Stimulated activated CD4-positive, alpha-beta T cell treated with anti-CD3 and anti-CD28 coated beads, TNF-alpha, amount 100 ng/mL, for 4 hours (primary cell): ENCODE measurements at places on chromosomes 4 and X.

DNA sequence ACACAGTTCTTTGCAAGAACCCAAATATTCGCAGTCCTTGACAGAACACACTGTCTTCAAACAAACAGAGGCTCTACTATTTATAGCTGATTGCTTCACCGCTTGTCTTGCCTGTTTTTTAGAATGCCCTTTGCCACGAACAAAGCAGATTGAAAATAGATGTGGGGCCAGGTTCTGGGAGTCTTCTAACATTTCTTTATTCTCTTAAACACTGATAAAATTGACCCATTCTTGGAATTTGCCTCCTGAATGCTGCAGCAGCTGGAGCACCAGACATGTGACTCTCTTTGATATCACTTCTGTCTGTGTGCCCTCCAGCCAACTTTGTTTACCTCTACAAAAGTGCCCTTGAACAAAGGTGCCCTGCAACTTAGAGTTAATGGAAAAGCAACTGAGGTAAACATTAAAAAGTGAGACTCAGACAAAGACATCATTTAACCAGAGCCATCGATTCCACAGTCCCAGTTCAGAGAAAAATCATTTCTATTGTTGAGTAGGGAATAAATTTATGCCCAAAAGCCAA, 64.2 kb upstream of the SPP1 start:
- DNase-seq, result no peak

- no peak for DNase-seq
Measured at GRCh38 chr4:26058537-26058936, 144.5 kb downstream of the SMIM20 start.

DNA sequence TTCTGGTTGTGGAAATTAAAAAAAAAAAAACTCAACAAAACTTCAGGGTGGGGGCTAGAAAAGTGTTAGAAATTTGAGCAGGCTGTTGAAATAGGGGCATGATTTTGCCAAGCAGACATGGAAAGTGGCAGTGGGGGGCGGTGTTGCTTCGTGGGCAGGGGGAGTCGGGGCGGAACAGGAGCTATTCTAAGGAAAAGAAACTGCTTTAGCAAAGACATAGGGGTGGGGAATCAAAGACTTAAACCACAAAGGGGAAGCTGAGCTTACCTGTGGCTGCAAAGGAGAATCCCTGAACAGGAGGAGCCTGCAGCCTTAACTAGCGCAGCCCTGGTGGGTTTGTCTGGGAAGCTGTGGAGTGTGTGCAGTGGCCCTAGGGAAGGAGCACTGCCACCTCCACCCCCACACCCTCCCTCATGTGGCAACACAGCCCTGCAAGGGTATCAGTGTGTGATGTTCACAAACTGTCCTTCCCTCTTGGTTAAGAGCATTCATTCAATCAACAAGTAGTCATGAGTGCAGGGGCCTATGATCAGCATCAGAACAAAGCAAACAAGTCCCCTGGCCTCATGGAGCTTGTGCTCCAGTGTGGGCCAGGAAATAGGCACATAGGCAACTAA, 20.5 kb downstream of the SEL1L3 start:
- DNase-seq, result no peak

DNA sequence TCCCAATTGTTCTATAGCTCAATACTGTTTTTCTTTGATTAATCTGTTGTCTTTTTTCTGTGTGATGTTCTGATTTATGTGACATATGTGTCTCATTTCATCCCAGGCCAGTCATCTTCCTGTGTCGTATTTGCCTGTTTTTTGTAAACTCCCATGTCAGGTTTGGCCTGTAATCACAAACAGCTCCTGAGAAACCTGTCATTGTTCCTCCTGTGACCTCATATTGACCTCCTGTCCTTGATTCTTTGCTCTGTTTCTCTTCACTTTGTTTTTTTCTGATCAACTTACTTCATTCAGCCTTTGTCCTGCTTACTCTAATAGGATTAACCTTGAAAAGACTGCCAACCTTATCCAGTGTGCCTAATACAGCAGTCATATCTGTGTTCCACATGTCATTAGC, 438.3 kb downstream of the CFAP47 start:
- DNase-seq, result no peak

- no peak for DNase-seq
Measured at GRCh38 chr4:189293459-189293858, 647.2 kb upstream of the FRG1 start.

- DNase-seq, result no peak
Measured at GRCh38 chrX:150198776-150199175, 164.3 kb upstream of the MAMLD1 start.

GRCh38 chrX:69318651-69319340, 153.5 kb upstream of the PJA1 start:
- no peak for DNase-seq

DNA sequence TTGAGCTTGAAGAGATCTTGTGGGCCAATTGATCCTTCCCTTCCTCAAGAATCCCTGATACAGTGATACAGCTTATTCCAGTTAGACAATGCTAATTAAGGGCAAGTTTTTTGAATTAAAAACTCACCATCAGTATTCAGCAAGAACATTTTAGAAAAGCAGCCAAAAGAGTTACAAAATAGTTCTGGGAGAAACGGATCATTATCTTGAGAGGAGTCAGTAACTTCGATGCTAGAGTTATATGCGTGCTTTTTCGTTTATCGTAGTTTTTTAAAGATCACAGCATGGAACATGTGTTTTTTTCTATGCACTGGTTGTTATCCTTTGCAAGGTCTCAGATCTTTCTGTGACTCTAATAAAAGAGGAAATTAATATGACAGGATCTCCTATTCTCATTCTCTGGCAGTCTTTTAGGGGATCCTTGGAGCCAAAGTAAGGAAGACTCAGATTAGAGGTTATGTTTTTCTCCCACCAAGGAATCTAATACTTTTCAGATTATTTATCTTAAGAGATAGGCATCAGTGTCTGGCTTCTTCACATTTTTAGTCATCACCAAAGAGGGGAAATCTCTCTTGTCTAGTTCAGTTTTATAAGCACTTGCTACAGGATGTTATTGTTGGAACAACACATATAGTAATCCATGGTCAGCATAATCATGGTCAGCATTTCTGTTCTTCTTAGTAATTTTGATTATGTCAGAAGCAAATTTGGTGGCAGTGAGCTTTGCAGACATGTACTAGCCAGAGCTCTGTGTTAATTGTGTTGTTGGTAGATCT, 109.7 kb downstream of the PDLIM5 start:
- no peak for DNase-seq

- no peak for DNase-seq
Measured at GRCh38 chr4:2337131-2337723, 75.3 kb upstream of the MXD4 start.

- DNase-seq, result no peak
Measured at GRCh38 chrX:71420686-71421085, 54.5 kb downstream of the TAF1 start.

GRCh38 chr4:183907871-183908683, 3.0 kb downstream of the STOX2 start:
- no peak for DNase-seq

DNA sequence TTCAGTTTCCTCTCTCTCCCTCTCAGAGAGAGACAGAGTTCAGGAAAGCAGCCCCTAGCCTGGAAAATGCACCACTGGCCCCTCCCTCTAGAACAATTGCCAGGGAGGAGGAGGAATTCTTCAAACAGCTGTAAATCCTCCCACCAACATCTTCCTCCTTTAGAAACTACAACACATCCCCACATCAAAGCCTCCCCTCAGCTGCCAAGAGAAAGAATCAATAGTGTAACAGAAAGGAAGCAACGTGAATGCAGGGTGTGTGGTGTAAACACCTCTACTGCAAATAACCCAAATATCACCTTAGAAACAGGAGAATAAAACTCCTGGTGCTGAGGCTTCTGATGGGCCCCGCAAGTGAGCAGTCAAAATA, 249.9 kb upstream of the GATB start:
- DNase-seq, result no peak

DNA sequence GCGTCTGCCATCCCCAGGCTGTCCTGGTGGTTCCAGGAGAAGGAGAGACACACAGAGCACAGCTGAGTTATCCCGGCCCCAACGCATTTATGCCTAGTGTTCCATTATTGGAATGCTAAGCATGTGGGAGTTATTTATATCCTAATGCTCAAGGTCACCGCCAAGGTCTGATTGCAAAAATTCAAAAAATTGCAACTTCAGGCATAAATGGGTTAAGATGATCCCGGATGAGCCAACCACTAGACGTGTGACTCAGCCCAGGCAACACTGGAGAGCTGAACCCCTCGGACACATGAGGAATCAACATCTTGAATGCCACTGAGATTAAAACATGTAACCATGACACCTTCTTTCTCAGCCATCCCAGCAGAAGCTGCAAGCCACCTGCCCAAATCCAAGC, 3.8 kb upstream of the ZCCHC4 start:
- no peak for DNase-seq

DNA sequence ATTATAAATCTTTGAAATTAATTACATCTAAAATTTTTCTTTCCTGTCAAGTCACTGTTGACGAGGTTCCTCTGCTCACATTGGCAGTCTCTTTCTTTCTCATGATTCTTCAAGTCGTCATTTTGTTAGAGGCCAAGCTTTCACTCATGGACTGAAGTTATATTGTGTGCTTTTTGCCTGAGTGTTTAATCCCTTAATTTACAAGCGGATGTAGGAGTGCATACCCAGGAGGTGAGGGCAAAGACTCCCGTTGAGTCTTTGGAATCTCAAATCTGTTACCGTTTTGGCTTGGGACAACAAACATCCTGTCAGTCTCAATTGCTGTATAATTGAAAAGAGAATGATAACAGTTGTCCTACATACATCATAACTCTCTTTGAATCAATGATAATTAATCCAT, 345.0 kb downstream of the TRIML1 start:
- no peak for DNase-seq

DNA sequence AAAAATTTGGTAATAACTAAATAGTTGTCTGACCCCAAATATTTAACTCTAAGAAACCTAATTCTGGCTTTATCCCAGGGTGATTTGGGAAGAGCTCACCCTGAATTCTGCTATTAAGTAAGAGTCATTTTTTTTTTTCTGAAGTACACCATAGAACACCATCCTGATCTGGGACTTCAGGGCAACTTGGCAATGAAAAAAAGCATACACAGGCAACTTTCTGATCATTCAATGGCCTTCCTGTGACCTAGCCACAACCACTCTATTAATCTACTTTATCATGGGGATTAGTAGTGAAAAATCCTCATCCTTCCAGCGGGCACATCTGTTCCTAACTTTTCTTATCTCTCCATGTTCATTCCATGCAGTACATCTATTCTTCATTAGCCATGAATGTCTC, 333.2 kb upstream of the MAD2L1 start:
- no peak for DNase-seq

DNA sequence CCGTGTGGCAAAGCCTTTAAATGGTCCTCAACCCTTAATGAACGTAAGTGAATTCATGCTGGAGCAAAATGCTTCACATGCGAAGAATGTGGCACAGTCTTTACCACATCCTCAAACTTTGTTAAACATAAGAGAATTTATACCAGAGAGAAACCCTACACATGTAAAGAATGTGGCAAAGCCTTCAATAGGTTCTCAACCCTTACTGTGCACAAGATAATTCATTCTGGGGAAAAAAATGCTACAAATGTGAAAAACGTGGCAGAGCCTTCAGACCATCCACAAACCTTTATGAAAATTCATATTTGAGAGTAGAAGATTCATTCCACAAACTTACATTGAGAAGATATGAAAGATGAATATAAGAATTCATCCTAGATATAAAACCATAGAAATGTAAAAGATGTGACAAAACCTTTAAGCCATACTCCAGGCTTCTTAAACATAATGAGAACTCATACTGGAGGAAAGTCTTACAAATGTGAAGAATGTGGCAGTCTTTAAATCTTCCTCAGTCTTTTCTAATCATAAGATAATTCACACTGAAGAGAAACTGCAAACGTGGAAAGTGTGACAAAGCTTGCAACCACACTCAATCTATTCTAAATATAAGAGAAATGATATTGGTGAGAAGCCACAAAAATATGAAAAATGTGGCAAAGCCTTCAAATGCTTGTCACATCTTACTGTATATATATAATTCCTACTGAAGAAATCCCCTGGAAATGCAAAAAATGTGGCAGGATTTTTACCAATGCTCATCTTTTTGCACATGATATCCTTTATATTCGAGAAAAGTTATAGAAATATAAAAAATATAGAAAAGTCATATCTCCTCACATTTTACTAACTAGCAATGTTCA, 36.9 kb downstream of the ZNF141 start:
- DNase-seq, result no peak

GRCh38 chr4:140743194-140743931, 12.8 kb downstream of the TBC1D9 start:
- no peak for DNase-seq

- DNase-seq, result peak; percentile 34
Measured at GRCh38 chrX:16695079-16695676, 17.3 kb downstream of the CTPS2 start.

GRCh38 chr4:54099748-54100574, at the start of gene GSX2:
TSS of gene GSX2 (plus strand) at chr4:54100163. CDS start at chr4:54100345, 182 bp downstream.
- DNase-seq, result no peak

DNA sequence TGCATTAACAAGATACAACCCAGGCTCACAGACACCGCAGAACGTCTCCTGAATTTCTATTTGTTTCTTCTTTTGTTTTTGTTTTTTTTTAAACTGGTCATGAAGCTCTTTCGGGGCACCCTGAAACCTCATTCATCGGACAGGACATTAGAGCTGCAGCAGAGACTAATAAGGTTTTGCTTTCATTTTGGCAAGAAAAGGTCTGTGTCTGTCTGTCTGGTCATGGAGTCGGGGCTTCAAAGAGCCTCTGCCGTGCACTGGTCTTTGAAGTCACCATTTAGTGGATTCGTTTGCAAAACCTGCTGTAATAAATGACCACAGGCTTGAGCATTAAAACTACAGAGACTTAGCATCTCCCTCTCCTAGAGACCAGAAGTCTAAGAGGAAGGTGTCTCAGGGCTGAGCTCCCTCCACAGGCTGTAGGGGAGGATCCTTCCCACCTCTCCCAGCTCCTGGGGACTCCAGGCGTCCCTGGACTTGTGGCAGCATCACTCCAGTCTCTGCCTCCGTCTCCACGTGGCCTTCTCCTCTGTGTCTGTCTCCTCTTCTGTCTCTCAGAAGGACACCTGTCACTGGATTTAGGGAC, 247.5 kb downstream of the CRLF2 start:
- no peak for DNase-seq

- no peak for DNase-seq
Measured at GRCh38 chrX:119455264-119455663, 13.0 kb upstream of the SLC25A5 start.

DNA sequence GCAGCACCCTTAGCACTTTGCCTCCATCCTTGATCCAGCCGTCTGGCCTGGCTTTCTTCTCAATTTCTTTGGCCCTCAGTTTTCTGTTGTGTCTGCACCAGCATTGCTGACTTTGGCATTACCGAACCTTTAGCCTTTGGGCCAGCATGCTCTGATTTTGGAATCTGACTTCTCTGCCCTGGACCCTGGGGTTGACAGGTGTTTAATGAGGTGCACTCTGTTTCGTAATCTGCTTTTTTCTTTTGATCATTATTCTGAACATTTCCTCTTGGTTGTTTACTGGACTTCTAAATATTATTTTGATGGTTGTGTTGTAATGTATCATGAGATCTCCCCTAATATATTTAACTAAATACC, 71.5 kb upstream of the ENPP6 start:
- no peak for DNase-seq

GRCh38 chr4:82741188-82741587, 57.4 kb downstream of the SCD5 start:
- no peak for DNase-seq
